ENCODE measurements at places on chromosomes 11 and 22.

- no peak for DNase-seq
Measured at GRCh38 chr11:73795925-73796632, 8.4 kb downstream of the MRPL48 start.

GRCh38 chr11:66287211-66287888 lies 1.6 kb downstream of the YIF1A start:
- no peak for DNase-seq

DNA sequence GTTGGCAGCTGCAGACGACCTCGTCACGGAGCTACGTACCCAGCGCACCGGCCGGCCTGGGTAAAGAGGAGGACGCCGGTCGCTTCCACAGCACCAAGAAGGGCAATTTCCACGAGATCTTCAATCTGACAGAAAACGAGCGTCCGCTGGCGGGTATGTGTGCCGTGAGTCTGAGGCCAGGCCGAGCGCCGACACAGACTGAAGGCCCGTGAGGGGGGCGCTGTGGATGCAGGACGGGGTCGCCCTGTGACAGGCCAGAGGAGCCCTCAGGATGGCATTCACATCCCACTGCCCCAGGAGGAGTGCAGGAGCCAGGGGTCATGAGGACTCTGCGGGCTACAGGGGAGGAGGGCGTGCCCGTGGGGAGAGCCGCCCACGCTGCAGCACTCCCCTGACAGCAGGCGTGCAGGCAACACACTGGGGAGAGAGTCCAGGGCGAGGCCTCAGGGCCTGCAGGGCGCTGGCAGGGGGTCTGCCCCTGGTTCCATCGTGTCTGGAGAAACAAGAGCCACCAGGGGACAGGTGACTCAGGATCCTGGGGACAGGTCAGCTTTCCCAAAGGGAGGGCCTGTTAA lies 53.6 kb downstream of the GRAMD4 start:
- DNase-seq: no peak

DNA sequence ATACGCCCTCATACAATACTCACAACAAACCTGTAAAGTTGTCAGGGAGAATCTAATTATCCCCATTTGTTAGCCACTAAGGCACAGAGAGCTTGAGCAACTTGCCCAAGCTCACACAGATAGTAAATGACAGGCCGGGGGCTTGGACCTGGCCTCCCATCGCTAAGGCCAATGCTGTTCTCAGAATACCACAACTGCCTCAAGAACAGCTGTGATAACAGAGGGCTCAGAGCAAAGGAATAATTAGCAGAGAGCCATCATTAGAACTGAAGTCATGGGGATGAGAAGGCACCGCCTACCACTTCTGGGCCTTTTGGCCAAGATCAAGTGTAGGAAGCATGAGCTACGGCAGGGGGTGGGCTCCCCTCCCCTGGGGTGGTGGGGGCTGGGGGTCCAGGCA lies 98.6 kb downstream of the FEZ1 start:
- DNase-seq: no peak

DNA sequence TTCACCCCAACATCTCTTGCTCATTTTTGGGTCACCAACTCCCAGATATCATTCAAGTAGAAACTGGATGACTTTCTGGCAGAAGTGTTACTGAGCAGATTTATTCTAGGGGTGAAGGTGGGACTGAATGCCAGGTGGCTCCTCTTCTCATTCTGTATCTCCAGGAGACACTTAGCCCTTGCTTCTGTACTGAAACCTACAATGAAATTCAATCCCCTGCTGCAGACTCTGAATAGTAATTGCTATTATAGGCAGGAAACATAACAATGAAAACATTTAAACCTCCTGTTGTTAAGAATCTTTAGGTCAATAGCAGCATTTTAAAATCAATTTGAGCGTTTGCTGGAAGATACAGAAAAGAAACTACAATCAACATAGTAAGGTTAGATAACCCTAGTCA lies 879.4 kb upstream of the TENM4 start:
- DNase-seq: no peak

- DNase-seq: no peak
Measured at GRCh38 chr11:68666849-68667248, 17.5 kb upstream of the GAL start.

GRCh38 chr11:131392528-131393255 lies 22.3 kb downstream of the NTM start:
- no peak for DNase-seq

GRCh38 chr22:36111316-36111715 lies 49.2 kb downstream of the APOL3 start:
- no peak for DNase-seq

GRCh38 chr11:69376155-69377028 lies 82.4 kb downstream of the MYEOV start:
- no peak for DNase-seq

GRCh38 chr22:44393066-44393465 lies 80.3 kb upstream of the SHISAL1 start:
- no peak for DNase-seq

- DNase-seq: no peak
Measured at GRCh38 chr22:49244466-49245420, 582.9 kb downstream of the BRD1 start.

GRCh38 chr11:122453586-122453985 lies 201.9 kb upstream of the UBASH3B start:
- DNase-seq: no peak

- DNase-seq: no peak
Measured at GRCh38 chr22:46578251-46578823, 40.9 kb upstream of the CELSR1 start.

GRCh38 chr22:33465554-33465953 lies 407.4 kb upstream of the SYN3 start:
- no peak for DNase-seq

- no peak for DNase-seq
Measured at GRCh38 chr11:124190298-124191139, 7.4 kb downstream of the OR10D3 start.

GRCh38 chr22:17411213-17411612 lies 42.0 kb downstream of the CECR2 start:
- no peak for DNase-seq

DNA sequence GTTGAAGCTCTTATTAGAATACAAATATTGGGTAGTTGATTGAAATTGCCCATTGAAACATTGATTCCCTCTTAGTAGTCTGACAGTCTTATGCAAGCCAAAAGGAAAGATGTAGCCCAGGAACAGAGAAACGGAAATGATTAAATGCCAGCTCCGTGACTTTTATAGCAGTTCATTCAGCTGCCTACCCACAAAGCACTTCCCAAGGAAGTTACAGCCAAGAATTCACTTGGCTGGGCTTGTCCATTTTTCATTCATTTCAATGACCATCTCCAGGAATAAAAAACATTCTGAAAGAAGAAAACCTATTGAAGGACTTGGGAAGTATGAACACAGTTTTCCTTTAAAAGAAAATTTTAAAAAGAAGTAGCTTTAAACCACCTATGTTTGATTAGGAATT lies 62.0 kb downstream of the NCAM1 start:
- DNase-seq: no peak

GRCh38 chr11:80980227-80980626 lies 1539.4 kb upstream of the TENM4 start:
- DNase-seq: no peak

DNA sequence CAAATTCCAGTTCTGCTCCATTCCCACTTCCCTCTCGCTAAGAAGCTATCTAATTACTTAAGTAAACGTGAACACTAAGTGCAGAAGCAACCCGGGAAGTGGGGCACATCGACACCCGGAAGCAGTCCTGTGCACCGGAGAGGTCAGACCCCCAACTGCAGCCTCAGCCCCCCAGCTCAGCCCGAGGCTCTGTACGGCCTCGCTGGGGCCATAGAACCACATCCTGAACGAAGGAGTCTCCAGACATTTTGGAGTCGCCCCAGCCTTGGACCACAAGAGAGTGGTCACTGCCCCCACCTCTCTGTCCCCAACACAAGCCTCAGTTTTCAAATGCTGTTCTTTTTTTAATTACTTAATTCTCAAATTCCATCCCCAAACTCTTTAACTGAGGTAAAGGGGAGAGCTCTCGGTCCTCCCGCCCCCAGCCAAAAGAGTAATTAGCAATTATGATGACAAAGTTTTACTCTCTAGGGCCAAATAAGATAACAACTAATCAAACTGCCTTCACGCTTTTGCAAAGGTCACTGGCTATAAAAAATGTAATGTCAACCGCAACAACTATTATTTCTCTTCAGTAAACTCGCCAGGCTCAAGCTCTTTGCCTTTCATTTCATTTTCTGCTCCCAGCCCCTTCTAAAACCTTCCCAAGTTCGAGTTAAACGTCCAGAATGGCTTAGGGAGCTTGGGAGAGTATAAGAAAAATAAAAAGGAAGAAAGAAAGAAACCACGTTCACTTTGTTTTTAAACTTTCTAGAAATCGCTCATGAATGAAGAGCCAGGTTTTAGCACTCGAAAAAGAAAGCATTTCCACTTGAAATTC lies 2.2 kb downstream of the PAX6 start:
- DNase-seq: no peak

- DNase-seq: no peak
Measured at GRCh38 chr11:47504910-47505309, 48.0 kb downstream of the CELF1 start.

DNA sequence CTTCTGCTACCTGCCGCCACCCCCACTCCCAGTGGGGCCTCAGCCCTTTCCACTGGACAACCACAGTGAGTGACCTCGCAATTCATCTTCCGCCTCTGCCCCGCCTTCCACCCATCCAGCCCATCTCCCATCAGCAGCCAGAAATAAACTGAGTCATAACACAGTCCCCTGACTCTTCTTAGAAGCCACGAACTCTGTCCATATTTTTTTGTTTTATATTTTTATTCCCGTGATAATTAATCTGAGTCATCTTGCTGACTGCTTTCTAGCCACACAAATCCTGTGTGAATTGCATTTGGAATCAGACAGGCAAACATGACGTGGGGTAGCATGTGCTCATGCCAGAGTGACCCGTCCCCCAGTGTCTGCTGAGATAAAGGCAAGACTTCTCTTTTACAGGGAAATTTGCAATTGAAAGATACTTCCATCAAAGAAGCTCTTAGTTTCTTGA lies 7.0 kb downstream of the FADD start:
- DNase-seq: no peak

- no peak for DNase-seq
Measured at GRCh38 chr11:80282643-80283042, 841.8 kb upstream of the TENM4 start.

DNA sequence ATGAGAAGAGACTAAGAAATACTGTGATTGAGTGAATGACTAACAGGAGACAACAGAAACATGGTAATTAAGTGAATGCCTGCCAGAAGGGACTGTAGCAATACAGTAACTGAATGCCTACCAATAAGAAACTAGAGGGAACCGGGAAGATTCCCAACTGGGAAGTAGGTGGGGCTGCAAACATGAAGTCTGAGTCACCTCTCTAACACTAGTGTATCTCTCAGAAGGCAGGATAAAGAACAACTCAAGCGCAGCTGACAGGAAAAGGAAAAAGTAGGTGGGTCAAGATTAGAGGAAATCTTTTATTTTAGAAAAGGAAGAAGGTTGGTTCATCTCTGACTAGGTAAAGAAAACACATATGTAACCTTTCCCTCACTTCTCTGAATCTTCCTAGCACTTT lies 14.0 kb downstream of the C11orf42 start:
- DNase-seq: no peak

GRCh38 chr22:17802822-17803221 lies 28.6 kb upstream of the BID start:
- no peak for DNase-seq

GRCh38 chr11:122175306-122175705 lies 59.3 kb upstream of the BLID start:
- DNase-seq: no peak

- no peak for DNase-seq
Measured at GRCh38 chr22:28934026-28934425, 50.7 kb downstream of the ZNRF3 start.

DNA sequence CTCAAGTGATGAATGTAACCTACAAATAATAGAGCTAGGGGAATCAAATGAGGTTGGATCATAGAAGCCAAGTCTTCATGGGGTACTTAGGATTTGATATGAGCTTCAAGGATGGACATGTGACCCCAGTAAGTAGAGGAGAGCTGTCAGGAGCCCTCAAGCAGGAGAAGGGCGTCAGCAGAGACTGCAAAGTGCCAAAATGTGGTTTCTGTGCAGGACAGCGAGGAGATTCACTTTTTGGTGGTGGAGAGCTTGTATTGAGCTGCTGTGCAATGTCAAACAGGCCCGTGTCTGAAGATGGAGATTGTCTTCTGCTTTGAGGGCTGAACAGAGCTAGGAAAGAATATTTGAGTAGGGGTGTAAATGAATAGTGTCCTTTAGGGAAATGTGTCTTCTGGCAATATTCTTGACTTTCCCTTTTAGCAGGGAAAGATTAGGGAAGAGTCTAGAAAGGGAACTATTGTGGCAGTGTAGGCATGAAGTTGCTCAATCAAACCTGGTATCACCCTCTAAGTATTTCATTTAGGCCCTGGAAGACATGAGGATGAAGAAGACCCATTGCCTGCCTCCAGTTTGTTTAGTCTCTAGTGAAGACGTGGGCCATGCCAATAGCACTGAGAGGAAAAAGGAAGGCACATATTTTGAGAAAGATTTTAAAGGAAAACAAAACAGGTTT lies 31.2 kb upstream of the SORL1-AS1 start:
- no peak for DNase-seq

GRCh38 chr11:12278766-12279671 lies 98.4 kb upstream of the PARVA start:
- no peak for DNase-seq

DNA sequence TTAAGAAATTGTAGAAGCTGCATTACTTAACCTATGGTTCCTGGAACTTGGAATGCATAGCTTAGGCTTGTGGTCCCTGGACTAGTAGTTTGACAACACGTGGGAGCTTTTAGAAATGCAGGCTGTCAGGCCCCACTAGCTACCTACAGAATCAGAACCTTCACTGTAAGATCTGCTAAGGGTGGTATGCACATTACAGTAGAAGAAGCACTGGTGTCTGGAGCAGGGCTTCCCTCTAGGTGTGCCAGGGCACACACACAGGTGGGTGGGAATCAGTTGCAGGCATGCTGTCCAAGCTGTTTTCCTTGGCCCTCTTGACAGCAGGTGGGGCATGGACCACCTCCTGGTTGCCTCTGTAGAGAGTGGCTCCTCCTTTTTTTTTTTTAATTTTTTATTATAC lies 8.8 kb downstream of the NNMT start:
- no peak for DNase-seq
